Putamen (tissue), 1 donor: ENCODE measurements at places on chromosomes 7 and 10.

DNA sequence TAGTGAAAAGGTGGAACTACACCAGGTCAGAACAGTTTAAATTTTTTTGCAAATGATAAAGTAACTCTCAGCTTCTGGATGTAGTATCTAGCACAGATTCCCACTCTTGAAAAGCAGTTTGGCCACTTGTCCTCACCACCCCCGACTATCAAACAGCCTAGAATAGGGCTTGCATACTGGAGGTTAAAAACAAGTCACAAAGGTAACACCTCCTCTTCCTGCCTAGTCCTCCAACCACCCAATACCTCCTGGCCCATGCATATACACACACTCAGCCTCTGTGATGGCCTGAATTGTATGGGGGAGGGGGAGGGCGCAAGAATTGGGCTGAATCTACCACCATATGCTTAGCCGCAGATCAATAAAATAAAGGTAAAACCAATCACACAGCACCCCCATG, 5.7 kb downstream of the SKAP2 start:
- DNase-seq, result no peak

DNA sequence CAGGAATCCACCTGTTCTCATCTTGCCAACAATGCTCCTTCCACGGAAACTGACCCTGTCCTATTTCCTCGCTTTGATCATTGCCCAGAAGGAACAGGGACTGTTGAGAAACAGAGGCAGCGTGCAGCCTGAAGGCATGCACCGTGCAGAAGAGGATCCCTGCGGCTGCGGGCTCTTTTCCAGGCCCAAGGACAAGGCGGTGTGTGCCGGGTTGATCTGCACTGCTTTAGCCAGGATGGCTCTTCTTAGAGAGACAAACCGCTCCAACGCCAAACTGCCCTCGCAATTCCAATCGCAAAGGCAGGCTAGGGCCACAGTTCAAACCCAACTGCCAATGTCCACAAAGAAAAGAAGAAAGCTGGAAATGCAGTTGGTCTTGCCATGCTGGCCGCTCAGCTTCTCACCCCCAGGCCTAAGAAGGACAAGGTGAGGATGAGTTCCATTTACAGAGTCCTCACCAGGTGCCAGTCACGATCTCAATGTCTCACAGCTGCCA, 26.5 kb downstream of the BRI3 start:
- no peak for DNase-seq

GRCh38 chr7:139703487-139704307, 74.1 kb downstream of the HIPK2 start:
- no peak for DNase-seq

DNA sequence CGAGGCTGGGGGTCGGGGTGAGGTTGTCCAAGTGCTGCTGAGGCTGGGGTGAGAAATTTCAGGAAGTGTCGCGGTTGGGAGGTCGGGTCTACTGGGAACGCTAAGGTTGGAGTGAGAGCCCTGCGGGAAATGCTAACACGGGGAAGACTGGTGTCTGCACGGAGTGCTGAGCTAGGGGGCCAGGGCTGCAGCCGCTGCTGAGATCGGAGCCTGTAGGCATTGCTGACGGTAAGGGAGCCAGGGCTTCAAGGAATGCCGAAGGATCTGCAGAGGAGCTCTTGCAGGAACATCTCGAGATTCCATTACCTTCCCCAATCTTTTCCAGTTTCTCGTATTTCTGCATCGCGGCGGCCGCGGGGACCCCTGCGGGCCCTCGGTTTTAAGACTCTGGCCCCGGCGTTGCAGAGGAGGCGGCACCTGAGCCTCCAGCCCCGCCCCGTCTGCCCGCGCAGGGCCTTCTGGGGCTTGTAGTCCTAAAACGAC, at the start of gene CDK5:
Gene CDK5 (minus strand): TSS at position 392 of the 483 bp plus-strand sequence. CDS start 49 bp downstream, at position 343.
- DNase-seq, result no peak

- DNase-seq, result no peak
Measured at GRCh38 chr10:36612436-36612835, 513.0 kb upstream of the ANKRD30A start.

DNA sequence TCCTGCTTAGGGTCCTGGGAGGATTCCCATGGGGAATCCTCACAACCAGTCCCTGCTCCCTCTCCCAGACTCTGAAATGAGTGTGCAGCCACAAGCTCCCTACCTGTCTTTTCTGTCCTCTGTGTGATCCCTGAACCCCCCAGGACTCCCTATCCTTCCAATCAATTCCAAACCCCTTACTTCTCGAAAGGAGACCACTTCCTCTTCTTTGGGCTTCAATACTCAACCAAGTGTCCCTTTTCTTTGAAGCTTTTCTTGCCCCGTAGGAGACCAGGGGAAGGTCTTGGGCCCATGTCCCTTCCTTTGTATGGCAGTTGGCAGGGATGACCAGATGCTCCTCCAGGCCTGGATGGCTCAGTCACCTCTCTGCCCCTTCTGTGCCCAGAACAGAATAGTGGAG, 1.7 kb downstream of the AEBP1 start:
- DNase-seq, result no peak

DNA sequence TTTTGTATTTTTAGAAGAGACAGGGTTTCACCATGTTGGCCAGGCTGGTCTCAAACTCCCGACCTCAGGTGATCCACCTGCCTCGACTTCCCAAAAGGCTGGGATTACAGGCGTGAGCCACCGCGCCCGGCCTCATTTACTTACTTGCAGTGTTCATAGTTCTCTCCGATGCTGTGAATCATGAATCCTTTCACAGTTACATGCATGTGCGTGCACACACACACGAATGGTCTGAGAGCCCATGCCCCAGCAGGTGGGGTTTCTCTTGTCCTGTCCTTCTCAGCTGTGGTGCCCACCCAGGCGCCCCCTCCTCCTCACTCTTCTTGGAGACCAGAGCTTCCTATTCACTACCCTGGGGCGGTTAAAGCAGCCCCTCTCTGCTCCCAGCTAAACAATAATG, 50.6 kb downstream of the RBM17 start:
- DNase-seq, result no peak

- no peak for DNase-seq
Measured at GRCh38 chr10:17022896-17023295, 106.7 kb downstream of the CUBN start.

DNA sequence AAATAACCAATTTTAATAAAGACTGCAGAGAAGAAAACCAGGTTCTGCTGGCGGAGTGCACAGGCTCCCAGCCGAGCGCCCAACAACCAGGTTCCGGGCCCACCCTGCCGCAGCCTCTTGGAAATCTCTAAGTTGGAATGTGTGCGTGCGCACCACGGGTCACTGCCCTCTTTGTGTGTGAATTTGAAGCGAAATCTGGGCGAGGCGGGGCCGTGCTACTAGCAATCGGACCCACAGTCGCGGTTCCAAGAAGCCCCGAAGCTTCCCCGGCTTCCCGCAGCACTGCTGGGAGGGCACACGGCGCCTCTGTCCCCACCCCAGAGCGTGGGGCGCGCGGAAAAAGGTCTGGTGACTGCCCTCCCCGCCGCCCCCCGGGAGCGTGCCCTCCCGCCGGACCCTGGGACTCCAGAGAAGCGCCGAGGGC, 666 bp upstream of the MAP3K8 start:
- DNase-seq, result peak; percentile 20

DNA sequence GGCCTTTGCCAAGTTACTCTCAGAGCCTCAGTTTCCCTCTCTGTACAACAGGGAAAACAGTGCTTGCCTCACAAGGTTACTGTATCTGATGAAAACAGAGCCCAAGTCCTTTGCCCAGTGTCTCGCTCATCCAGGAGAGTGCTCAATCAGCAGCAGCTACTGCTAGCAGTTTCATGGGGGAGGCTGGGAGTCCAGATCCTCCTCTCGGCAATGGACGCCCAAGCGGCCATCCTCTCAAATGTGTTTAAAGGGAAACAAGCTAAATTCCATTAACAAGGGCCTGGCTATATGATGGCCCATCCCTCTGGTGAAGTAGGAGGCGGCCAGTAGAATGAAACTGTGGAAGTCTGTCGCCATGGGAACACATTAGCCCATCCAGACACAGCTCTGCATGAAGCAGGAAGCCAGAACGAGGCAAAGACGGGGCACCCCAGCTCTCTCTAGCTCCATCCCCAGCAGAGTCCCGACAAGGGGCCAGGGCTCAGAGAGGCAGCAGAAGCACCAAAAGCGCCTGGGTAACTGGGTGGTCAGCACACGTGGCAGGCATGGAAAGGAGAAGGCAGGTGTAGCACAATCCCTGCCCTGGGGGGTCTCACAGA, 35.2 kb downstream of the FAM53B start:
- no peak for DNase-seq

DNA sequence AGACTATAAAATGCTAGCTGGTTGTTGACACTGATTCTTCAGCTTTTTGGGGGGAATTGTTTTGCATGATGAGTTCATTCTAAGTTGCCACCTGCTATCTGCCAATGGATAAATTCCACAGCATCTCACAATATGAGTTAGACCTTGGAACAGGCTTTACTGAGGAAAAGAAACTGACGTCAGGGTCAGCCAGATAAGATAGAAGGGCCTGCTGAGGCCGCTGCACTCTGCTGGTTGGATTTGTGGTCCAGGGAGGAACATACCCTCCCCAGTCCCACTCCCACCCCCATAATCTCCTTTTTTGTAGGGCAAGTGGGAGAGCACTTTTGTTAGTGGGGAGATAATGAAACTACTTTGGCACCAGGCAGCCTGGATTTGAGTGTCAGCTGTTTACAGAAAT, 110.6 kb upstream of the PRR15 start:
- no peak for DNase-seq

DNA sequence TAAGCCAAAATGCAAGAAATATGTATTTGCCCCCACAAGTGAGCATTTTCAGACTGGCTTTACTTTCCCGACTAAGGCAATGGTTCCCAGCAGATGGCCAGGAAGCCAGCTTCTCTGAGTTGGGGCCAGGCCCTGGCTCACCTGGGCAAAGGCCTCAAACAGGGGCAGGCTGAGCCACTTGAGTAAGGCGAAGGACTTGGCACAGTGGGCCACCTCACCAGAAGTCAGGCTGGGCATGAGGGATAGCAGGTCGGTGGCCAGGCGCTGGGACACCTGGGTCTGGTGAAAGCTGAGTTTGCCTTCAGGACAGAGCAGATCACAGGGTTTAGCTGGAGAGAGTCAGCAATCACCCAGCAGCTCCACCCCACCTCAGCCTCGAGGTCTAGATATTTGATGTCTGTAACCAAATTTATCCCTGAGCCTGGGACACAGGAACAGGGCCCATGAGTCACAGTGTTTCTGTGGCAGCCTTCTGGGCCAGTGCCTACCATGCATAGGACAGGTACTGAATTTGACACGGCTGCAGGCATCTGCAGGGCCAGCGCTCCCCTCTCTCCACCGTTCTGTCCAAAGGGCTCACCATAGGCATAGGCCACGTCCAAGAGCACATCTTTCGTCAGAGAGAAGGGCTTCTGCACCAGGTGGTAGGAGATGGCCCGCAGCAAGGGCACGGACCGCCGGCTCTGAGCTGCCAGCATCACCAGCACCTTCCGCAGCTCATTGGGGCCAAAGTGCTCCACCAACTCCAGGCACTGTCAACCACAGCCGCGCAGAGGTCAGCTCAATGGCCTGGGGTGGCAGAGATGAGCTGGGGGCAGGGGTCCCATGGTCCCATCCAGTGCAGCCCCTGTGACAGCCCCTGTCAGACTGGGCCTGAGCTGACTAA, 7.3 kb downstream of the TBRG4 start:
- no peak for DNase-seq

DNA sequence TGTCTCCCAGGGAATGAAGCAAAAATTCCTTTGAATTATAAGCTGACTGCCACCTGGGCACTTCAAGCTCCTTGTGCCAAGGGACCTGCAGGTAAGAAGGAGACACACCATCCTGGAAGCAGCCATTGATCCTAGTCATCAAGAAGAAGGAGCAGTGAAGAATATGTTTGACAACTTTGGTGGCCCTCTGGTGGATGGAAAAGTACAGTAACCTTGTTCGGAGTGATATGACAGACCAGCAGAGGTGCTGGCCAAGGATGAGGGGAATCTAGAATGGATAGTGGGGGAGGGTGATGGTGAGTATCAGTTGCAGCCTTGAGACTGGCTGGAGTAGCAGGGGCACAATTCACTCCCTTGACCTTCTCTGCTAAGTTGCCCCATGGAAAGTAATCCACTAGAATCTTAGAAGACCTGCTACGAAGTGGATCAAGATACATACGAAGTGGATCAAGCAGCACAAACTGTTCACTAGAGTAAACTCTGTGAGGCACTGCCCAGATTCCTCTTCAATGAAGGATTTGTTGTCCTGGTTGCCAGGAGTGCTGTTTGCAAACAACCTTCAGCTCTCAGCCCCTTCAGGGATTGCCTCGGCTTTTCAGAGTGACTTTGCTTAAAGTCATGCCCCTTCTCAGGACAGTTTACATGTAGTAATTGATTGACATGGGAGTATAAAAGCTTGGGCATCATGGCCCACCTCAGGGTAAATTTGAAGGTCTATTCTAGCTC, 44.8 kb upstream of the ORC5 start:
- DNase-seq, result no peak

GRCh38 chr7:55104123-55104522, 85.3 kb downstream of the EGFR start:
- no peak for DNase-seq

- peak; percentile 21 for DNase-seq
Measured at GRCh38 chr7:157219154-157219553, 80.4 kb downstream of the UBE3C start.

DNA sequence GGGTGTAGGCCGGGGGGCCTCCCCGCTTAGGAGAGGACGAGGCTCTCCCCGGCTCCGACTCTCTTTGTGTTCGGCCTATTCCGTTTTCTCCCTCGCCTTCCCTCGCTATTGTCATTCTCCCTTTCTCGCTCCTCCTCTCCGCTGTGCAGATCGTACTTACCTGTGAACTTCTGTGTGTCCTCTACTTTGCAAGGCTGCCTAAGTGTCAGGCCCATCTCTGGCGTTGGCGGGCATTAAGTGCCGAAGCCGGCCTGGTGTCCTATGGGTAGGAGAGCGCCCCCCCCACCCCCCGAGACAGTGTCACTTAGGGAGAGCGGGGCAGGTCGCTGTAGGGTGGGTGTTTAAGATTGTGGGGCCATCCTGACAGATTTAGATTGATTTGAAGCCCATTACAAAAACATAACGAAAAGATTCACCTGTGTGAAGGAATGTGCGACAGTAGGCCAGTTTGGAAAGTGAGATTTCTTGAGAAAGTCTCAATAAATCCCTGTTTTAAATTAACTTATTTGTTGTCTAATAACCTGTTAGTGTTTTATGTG, 579 bp downstream of the RBM33 start:
- peak; percentile 34 for DNase-seq

GRCh38 chr10:104342941-104343411, 4.7 kb upstream of the ITPRIP start:
- DNase-seq, result no peak

DNA sequence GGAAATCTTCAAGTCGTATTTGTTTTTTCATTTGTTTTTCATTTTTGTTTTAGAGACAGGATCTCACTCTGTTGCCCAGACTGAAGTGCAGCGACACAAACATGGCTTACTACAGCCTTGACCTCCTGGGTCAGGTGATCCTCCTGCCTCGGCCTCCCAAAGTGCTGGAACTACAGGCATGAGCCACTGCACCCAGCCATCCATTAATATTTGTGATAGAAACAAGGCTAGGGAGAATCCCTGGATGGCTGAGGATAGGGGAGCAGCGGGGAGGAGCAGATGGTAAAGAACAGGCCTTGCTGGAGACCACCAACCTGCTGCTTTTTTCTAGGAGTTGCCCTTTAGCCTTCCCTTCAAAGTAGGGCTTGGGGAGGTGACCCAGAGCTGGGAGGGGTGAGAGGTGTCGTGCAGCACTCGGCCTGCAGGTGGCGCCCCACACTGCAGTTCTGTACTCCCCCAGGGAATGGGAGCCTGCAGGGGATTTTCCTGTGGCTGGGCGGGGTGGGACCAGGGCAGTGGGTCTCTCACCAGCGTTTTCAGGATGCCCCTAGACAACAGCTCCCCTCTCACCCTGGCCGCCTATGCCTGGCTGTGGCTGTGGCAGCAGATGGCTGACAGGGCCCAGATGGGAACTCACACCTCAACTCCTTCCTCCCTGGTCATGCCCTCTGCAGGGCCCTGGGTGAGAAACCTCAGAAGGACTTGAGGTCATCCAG, 12.6 kb upstream of the CDH23 start:
- DNase-seq, result no peak
